Activated T-helper 1 cell treated with anti-CD3 and anti-CD28 coated beads, Interleukin-2, amount 50 U/mL, for 16 hours (primary cell): ENCODE measurements at places on chromosomes 6 and 20.

DNA sequence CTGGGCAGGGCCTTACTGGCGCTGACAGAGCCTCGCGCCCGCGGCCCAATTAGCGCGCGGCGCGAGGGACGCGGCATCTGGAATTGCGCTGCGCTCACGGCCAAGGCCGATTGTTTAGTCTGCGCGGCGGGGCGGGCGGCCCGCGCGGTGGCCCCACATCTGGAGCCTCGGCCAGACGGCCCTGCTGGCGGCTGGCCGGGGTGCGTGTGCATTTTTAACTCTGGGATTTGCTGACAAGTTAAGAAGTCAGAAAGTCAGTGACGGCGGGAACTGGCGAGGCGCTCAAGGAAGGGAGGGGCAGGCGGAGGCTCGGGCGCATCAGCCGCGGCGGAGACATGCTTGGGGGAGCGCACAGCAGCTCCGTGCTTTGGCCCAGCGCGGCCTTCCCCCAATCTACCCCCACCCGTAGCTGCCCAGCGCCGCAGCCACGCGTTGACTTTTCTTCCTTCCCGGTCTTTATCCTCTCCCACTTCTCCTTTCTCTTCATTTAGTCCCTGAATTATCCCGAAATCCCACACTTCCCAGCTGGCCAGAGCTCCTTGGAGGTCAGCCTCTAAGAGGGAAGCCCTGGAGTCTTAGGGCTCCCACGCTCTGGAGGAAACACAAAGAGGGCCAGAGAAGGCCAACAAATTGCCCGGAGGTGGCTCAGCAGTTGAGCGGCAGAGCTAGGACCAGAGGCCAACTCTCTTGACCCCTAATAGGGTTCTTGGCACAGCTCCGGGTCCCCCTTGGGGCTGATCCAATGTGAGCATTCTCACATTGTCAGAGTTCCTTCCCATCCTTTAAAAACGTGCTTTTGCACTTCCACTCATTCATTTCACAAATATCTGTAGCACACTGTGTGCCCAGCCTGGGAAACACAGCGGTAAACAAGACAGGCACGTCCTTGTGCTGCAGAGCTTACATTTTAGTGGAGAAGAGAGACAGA lies 40.8 kb upstream of the FOXP4 start:
- no peak for DNase-seq

- DNase-seq: no peak
Measured at GRCh38 chr6:18101873-18102272, 20.6 kb downstream of the NHLRC1 start.

DNA sequence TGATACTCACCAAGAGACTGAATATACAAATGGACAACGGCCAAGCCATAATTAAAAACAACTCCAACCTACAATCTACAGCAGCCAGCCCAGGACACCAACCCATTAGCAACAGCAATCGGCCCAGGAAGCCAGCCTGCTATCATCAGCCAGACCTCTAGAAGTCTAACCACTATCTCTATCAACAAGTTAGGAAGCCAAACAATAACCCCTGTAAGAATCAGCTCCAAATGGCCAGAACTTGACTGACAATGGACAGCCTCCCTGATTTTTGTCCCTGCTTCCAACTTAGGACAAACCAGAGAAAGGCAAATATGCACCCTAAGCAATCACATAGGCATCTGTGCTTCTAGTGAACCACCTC lies 511.8 kb upstream of the JARID2 start:
- no peak for DNase-seq

DNA sequence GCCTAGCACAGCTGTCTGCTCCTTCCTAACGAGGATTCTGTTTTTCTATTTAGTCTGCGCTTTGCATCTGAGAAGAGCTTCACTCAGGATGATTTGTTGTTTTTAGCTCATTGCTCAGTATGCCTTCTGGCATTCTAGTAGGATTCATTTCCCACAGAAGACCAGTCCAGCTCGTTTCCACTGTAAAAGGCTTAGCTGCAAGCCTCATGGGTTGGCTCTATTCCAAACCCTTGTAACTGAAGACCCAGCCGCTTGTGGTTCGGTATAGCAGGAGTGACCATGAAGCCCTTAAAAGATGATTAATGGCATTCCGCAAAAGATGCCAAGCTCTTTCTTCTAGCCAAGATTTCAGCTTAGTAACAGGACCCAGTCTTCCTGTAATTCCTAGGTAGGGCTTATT lies 7.2 kb downstream of the ADGRF1 start:
- DNase-seq: no peak

DNA sequence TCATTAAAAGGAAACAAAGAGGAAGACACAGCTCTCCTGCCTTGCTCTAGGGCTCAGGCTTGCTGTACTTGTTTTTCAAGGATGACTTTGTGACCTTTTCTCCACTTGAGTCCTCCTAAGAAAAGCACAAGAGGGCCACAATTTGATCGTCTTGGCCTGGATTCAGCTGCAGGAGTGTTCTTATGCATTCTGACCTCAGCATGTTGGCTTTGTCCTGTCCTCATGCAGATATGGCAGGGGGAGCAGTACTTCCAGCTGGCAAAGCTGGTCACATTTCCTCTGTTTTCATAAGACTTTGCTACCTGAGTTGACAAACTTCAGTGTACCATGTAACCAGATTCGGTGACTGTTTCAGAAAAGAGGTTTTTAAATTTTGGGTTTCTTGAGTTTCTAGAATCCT lies 30.8 kb downstream of the KDM1B start:
- DNase-seq: no peak
